ENCODE measurements at places on chromosomes 4 and X.

DNA sequence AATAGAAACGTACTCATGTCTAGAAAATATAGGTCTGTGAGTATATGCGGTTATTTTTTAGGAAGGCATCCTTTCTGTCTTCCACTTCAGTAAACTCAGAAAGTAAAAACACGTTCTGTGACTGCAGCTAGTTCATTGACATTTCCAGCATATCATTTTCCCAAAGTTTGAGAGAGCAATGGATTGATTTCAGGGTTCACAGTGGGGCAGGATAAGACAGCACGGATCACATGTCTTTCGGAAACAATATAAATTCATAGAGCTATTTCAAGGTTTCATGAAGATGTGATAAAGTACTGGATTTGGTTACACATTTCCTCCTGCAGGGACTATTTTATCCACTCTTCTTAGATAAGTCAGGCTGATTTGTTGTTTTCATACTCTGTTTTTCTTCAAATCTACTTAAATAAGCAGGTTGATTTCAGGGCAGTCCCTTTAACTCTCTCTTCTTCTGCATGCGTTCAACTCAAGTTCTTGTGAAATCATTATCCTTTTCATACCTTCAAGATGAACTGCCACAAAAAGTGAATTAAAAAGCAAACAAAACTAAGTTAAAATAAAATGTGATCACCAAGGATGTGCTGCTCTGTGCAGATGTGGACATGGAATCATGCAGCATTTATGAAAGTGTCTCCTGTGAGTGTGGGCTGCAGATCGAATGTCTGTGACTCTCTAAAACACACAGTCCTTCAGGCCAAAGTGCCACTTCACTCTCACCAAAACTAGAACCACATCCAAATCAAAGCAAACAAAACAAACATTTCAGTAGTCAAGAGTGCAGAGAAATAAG, 187.7 kb downstream of the UNC5C start:
- DNase-seq = no peak

DNA sequence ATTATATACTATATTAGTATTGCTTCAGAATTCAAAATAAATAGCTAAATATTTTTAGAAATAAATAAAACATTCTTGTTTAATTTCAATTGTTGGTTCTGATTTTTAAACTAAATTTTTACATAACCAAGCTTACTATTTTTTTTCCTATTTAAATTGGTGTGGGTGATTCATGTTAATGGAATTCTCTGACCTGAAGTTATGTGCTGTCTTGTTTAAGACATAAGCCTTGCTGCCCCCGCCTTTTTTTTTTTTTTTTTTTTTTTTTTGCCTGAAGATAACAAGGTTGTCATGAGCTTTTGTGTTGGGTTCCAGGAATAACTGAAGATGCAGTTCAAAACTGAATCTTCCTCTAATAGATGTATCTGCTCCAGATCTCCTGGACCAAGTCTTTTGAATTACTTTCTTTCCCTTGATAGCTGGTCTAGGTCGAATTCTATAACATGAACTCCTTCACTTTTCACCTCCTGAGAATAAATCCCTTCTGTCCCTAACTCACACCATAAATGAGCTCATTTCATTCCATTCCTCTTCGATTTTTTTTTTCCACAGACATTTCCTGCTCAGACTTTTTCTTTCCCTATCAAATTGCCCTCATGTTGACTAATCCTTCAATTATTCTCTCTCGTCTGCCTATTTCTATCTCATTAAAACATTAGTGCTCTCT, 261.5 kb upstream of the FTHL17 start:
- DNase-seq = no peak

GRCh38 chr4:129248621-129249020, 152.7 kb downstream of the C4orf33 start:
- DNase-seq = no peak

- no peak for DNase-seq
Measured at GRCh38 chr4:40164459-40164858, 32.4 kb upstream of the RHOH start.

GRCh38 chrX:78237127-78237526, 90.3 kb downstream of the CYSLTR1 start:
- DNase-seq = no peak

- DNase-seq = no peak
Measured at GRCh38 chr4:185965426-185966384, 103.3 kb upstream of the TLR3 start.

- no peak for DNase-seq
Measured at GRCh38 chr4:169566021-169566818, 46.2 kb downstream of the NEK1 start.

- no peak for DNase-seq
Measured at GRCh38 chr4:173860094-173860493, 330.1 kb upstream of the HAND2 start.

- no peak for DNase-seq
Measured at GRCh38 chr4:31984872-31985271, 1264.7 kb downstream of the PCDH7 start.

DNA sequence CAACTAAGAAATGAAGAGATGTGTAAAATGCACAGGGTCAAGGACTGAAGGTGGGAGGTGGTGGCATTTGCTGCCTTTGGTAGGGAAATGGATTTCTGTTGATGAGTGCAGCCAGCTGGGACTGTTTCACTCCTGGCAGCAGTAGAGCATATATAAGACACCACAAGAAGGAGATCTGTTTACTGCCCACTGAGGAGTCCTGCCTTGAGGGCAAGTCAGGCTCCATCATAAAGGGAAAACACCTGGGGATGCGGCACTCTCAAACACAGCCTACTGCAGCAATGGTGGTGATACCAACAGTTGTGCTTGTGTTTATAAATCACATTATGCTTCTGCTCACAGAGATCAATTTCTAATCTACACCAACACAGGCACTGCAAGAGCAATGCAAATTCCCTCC, 222.1 kb downstream of the TACR3 start:
- DNase-seq = no peak

DNA sequence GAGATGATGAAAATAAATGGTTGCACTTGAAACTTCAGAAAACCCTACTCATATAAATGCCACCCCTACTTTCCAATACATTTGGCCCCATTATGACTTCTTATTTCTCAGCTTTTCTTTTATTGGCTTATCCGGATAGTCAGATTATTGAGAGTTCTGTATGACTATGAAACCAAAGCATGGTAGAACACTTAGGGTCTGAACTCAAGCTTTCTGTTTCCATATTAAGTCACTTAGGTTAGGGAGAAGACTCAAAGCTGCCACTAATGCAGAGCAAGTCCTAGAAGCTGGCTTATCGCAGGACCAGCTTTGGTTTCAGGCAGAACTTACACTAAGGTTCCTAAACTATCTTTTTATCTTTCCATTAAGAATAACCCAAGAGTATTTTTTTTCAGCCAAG, 229.9 kb upstream of the CPEB2 start:
- DNase-seq = no peak

DNA sequence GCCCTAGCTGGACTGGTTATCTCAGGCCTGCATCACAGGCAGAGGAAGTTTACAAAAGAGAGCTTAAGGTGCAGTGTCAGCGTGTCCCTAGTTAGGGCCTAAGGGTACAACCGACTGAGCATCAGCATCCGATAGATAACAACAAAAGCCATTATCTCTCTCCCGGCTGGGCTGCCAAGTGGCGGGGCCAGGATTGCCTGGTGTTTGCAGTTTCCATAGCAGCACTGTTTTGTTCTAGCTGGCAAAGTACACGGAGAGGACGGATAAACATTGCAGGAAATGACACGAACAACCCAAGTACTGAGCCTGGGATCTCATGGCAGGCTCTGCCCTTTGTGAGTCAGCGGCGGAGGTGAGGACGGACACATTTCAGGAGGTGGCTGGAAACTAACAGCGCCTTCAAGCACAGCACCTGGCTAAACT, 104.7 kb upstream of the NOCT start:
- no peak for DNase-seq

DNA sequence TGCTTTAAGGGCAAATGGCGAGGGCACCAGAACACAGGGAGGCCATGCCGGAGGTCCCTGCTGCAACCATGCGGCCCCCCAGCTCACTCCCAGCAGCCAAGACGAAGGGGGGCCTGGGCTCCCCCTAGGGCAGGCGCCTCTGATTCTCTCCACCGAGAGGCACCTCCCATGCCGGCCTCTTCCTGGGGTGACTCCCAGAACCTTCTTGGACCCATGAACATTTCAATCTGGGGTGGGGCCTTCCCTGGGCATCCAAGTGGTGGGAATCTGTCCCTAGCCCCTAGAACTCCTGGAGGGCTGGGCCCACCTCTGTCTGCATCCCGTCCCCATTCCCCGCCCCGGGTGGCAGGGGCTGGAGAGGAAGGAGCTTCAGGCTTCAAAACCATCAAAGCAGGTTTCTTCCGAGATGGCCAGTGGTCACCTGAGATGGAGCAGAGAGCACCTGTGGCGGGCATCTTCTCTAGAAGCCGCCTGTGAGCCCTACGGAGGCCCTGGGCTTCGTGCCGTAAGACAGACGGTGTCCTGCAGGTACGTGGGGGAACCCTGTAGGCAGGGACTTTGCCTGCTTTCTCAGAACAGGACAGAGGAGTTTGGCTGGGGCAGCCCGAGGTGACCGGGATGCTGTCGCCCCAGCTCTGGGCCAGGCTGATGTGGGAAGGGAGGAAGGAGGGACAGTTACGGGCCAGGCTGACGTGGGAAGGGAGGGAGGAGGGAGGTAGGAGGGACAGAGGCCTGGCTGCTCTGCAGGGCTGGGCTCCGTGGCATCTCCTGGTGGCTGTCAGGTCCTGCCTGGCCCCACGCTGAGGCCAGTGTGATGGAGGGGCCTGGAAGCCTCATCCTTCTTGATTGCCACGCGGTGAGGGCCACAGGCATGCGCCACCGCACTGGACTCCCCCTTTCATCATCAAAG, 6.8 kb upstream of the SLC25A6 start:
- DNase-seq = no peak

DNA sequence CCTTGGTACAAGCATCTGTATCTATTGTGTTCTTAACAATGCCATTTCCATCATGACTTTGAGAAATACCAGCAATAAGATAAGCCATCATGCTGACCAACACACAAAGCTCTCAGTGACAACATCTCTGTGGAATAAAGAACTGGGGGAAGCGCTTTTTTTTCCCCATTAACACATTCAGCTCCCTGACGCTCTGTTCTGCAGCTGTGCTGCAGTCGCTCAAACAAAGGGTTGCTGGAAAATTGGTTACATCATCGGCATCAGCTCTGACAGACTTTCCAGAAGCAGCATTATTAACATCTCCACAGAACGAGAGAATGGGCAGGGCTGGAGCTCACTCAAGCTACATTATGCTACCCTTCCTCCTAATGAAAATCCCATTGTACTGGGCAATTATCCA, 39.9 kb downstream of the DCX start:
- DNase-seq = no peak

- DNase-seq = no peak
Measured at GRCh38 chrX:72309297-72310071, 3.8 kb upstream of the CITED1 start.

GRCh38 chr4:166169111-166169510, 296.1 kb downstream of the TLL1 start:
- DNase-seq = no peak

DNA sequence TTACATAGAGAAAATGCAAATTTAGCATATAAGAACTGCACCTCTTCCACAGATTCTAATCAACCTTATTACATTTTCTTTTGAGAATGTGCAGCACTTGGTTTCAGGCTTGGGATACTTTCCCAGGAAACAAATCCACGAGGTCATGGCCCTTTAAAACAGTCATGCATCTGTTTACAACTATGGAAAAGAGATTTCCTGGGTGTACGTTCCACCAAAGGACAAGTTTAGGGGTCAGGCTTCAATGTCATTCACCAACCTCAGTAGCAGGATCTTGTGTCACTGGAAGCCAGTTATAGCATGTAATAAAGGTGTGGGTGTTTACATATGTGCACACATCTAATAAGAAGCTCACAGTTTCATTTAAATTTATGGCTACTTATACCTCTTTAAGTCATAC, 30.7 kb downstream of the EREG start:
- no peak for DNase-seq

GRCh38 chr4:10971800-10972401, 287.3 kb upstream of the CLNK start:
- no peak for DNase-seq

- DNase-seq = no peak
Measured at GRCh38 chr4:159105761-159106243, 2.9 kb downstream of the RAPGEF2 start.

DNA sequence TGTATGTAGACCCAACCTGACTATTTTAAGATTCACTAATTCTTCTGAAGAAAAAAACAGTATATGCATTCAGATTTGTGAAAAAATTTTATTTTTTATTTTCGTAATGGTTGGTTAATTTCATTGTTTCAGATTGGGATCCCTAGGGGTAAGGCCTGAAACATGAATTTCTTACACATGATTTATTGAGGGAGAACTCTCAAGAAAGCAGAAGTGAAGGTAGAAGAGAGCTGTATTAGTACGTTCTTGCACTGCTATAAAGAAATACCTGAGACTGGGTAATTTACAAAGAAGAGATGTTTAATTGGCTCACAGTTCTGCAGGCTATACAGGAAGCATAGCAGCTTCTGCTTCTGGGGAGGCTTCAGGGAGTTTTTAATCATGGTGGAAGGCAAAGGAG, 611.9 kb upstream of the TECRL start:
- no peak for DNase-seq

GRCh38 chr4:145731028-145731427, 51.1 kb downstream of the C4orf51 start:
- no peak for DNase-seq

GRCh38 chr4:138864961-138865720, 150.4 kb upstream of the NOCT start:
- DNase-seq = no peak

DNA sequence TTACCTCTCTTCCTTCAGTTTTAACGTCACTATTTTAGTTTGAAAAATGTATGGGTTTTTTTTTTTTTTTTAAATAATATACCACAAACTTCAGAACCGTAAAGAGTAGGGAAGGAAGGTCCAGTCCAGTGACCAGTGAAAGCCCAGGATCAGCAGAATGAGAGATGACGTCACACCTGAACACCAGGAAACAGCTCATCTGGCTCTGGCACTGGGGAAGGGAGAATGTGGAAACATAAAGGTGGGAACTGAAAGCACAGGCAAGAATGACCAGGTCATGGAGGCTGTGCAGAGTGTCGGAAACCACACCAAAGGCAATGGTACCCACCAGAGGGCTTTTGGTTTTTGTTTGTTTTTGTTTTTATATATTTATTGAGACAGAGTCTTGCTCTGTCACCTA, 141.2 kb downstream of the DHX15 start:
- no peak for DNase-seq

DNA sequence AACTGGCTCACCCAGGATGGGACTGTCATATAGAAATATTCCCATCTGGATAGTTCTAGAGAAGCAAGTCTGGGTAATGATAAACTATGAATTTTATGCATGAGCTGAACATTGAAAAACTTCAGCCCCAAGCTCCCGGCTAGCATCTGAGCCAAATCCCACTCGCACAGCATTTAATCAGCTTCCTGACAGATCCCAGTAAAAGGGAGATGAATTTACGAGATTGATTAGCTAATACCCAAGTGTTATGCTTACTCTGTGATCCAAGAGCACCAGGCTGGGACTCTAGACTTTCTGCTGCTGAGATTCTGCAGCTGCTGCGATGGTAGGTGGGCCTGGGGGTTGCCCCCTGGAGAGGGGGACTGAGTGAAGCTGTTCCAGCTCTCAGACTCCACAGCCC, 28.0 kb downstream of the FRMPD3 start:
- DNase-seq = no peak

Data from cortex of kidney (tissue), 1 donor.